Effector memory CD8-positive, alpha-beta T cell (primary cell): ENCODE measurements at places on chromosomes 16 and 17.

DNA sequence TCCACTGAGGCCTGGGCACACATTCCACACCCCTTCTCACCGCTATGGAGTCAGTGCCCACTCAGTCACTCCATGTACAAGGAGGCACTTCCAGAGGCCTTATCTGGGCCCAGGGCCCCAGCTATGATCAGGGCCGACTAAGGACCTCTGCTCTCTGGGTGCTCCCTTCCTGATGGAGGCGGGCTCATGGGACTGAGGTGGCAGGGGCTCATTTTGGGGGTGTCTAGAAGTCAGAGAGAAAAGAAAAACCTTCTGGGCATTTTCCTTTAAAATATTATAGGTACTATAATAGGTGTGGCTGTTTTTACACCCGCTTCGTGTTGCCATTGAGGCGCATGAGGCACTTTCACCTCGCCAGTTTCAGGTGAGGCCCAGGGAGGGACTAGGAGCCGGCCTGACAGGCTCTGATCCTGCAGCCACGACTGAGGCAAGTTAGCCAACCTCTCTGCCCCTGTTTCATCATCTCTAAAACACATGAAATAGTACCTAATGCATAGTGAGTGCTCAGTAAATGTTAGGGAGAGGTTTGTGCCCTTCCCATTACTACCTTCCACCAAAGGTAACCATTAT lies 14.4 kb downstream of the B9D1 start:
- DNase-seq: no peak

DNA sequence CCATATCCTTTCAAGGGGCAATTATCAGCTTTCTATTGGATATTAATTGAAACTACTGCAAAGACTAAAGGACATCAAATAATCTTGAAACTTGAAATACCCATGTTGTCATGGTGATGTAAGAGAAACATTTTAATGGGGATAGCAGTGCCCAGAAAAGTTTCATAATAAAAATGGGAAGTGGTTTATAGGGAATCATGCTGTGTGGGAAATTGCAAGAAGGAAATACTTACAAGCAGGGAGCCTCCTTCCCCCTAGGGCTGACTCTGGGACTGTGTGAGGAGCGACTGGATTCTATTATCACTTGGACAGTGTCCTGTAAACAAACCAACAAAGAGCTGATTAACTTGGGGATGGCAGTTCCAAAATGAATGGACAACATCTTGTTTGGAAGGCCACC lies 1393.1 kb upstream of the GOT2 start:
- no peak for DNase-seq

DNA sequence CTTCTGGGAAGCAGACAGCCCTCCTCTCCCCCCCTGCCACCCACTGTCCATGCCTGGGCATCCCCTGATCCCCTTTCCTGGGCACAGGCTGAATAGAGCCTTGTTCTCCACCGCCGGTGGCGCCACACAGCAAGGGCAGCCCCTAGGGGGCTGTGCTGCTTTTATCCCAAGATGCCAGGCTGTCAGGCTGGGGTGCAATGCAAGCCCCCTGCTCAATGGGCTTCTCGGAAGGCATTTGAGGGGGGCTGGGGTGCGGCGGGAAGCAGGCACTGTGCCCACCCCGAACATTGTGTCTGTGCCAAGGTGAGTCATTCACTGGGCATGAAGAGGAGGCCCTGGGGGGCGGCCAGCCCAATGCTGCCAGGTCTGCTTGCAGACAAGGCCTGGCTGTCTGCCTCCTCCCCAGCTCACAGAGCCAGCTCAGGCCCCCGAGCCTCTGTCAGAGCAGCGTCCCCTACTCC lies 1.5 kb upstream of the GFAP start:
- no peak for DNase-seq

GRCh38 chr16:67438824-67439393 lies 8.0 kb downstream of the HSD11B2 start:
- no peak for DNase-seq

DNA sequence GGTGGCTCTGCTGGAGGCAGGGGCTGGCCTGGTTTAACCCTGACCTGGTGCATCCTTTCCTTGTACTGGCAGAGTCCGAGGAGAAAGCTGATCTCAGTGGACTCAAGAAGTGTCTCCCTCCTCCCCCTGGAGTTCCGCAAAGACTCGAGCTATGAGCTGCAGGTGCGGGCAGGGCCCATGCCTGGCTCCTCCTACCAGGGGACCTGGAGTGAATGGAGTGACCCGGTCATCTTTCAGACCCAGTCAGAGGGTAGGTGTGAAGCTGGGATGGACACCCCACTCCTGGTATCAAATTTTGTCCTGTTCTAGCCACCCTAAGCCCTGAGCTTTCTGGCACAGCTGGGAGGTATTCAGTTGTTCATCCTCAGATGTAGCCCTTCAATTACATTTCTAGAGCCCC lies 42.5 kb downstream of the IL21R start:
- DNase-seq: no peak

DNA sequence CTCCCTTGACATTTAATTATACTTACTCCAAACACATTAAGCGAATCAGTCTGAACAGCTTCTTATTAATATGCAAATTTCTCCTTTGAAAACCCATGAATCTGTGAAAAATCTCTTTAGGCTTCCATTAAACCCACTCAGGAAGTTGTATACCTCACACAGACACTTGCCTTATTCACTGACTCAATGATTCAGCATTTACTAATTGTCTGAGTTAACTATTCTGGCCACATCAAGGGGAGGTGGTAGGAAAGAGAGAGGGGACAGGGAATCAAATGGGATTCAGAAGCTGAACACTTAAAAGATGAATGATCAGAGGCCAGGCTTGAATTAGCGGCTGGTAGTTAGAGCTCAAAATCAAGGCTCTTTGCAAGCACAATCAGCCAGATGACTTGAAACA lies 70.0 kb downstream of the HS3ST3A1 start:
- no peak for DNase-seq

GRCh38 chr17:58786586-58787295 lies 31.1 kb downstream of the PPM1E start:
- no peak for DNase-seq

DNA sequence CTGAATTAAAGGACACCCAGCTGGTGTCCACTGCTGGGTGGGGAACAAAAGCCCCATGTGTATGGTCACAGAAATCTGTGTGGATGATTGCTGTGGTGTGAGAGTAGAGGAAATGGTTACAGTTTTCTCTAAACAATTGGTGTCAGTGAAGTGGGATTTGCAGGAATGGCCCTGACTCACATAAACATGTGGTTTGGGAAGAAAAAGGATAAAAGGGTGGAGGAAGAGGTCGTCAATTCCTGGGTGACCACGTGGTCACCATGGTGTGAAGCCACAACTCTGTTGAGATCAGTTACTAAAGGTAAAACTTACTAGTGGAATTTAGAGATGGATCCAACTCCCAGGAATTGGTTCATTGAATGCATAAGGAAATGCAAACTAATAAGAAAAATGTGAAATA lies 3.6 kb upstream of the TUBG2 start:
- no peak for DNase-seq

- DNase-seq: no peak
These were observed 492.5 kb upstream of the HSBP1 start for GRCh38 chr16:83315271-83315670.
